Lower leg skin (tissue), 4 donors: ENCODE measurements at places on chromosomes 2 and 18. TPM values are rescaled to one million over a fixed set of nuclear protein-coding genes. Genes with fewer than 3 reads are reported as not detected.

- no peak for DNase-seq
Observed at GRCh38 chr2:211270257-211270656, 713.9 kb downstream of the CPS1 start.

RAPGEF4 gene
- total RNA-seq = 15.5 TPM

- peak; percentile 65 for DNase-seq
Observed at GRCh38 chr2:84919885-84920580, 14.6 kb downstream of the TMSB10 start.

DNA sequence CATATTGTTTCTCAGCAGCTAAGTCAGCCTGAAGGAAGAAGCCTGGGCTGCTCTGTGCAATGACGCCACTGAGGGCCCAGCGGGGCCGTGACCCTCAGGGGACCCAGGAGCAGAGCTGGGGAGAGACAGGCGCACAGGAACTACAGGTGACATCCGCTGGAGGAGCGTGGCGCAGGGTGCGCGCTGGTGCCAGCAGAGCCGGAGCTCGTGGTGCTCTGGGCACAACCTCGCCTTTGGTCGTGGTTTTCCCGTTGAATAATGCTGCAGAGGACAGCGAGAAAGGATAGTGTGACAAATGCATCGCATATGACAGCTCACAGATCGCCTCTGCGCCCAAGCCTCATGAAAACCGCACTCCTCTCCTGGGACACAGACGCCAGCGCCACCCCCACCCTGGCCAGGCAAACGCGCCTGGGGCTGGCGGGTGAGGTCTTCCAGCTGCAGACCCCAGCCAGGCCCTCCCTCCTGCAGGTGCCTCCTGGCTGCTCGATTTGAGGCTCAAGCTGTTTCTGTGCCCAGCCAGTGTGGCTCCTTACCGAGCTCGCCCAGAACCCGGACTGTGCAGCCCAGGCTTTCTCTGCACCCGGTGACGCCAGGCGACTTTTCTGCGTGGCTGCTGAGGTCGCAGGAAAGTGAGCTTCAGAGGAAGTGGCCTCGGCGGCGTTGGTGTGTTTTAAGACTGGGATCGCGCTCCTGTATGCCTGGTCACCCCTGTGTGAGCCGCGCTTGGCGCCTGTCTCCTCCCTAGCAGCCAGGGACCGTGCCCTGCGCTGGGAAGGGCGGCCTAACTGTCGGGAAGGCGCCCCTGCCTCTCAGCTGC, 583.1 kb upstream of the HS6ST1 start:
- no peak for DNase-seq

GPBAR1 gene
- 0.34 TPM for total RNA-seq

CAB39 gene
- total RNA-seq = 65.5 TPM

CHRND gene
- total RNA-seq = not detected

DNA sequence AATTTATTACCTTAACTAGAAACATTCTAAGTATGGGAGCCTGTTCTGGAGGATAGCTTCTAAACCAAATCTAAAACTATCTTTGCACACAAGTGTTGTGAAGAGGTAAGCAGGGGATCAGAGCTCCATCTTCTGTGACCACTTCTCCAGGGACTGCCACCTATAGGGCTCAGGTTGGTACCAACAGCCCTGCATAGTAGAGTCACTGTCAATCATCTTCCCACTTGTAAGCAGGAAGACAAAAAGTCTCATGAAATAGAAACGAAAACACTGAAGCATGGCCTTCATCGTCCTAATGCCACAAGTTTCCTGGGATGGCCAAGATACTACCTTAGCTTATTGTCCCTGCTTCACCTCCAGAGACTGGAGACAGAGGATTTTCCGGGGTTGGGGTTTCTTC, 43.8 kb downstream of the KANSL3 start:
- no peak for DNase-seq

GRCh38 chr2:232892843-232893242, 22.8 kb downstream of the SNORC start:
- peak; percentile 74 for DNase-seq

DNA sequence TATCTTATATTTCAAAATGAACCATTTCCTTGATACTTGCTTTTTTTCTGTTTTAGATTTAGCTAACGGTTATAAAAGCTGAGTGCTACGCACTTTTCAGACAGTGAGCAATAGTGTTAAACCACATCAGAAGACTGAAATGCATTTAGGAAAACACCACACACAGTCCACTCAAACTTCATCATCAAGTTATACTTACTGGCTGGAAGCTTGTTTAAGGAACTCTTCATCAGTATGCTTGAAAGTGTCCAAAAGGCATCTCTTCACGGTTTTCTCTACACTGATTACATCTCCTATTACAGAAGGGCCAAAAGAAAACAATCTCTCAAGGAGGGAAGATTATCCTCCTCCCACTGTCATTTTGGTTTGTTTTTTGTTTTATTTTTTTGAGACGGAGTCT, 19.7 kb downstream of the ILKAP start:
- DNase-seq = no peak

GRCh38 chr2:104690255-104690984, 163.5 kb upstream of the POU3F3 start:
- DNase-seq = peak; percentile 25

DNA sequence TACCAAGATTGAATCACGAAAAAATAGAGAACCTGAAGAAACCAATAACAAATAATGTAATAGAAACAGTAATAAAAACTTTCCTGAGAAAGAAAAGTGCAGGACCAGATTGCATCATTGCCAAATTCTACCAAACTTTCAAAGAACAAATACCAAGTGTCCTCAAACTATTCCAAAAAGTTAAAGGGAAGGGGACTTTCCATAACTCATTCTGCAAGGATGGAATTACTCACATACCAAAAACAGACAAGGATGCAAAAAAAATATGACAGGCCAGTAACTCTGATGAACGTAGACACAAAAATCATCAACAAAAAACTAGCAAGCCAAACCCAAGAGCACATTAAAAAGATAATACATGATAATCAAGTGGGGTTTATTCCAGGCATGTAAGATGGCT, 172.3 kb upstream of the SLC35G4 start:
- no peak for DNase-seq

DNA sequence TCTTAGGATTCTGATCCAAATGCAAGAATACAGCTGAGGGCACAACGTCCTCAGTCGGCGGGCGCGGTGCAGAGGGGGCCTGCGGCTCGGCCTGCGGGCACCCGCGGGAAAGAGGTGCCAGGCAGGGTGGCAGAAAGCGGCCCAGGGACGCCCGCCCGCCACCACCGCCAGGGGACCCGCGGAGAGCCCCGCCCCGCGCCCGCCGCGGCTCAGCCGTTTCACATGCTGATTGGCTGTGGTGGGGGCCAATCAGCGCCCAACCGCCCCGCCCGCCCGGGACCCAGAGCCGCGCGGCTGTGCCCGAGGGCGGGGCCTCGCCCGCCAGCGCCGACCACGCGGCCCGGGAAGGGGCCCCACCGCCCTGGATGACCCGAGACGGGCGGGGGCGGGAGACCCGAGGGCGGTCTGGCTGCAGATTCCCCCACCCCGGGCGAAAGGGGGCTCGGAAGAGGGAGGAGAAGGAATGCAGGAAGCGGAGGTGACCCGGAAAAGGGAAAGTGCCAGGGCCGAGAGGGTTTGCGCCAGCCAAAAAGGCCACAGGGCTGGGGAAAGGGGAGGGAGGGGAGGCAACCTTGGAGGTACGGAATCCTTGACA, 8.0 kb downstream of the IRS1 start:
- DNase-seq = peak; percentile 86

MYO3B gene
- 0.76 TPM for total RNA-seq

- no peak for DNase-seq
Observed at GRCh38 chr18:60092073-60092472, 192.3 kb downstream of the PMAIP1 start.

UGT1A3 gene
- 0.54 TPM for total RNA-seq

- no peak for DNase-seq
Observed at GRCh38 chr2:238502088-238502810, 75.5 kb downstream of the ASB1 start.

- peak; percentile 74 for DNase-seq
Observed at GRCh38 chr2:219058541-219059374, 2.0 kb downstream of the IHH start.

LBX2 gene
- total RNA-seq = 1.2 TPM

SPP2 gene
- total RNA-seq = not detected

DSG3 gene
- total RNA-seq = 124 TPM

DNA sequence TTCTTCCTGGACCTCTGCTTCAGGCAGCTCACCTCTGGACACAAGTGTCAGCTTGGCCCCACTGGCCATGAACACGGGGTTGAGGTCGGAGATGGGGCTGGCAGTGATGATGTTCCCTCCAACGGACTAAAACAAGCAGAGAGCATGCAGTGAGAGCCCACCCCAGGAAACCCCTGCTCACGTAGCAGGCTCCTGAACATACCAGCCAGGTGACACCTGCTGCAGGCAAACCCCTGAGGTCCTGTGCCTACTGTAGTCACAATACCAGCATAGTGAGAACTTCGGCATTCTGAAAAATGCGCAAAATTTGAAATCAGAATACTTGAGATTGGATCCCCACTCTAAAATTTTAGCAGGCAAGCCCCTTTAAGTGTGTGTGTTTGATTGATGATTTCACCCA, 32.9 kb downstream of the XDH start:
- DNase-seq = peak; percentile 56

PTPRN gene
- not detected for total RNA-seq

TET3 gene
- 52.8 TPM for total RNA-seq

DNA sequence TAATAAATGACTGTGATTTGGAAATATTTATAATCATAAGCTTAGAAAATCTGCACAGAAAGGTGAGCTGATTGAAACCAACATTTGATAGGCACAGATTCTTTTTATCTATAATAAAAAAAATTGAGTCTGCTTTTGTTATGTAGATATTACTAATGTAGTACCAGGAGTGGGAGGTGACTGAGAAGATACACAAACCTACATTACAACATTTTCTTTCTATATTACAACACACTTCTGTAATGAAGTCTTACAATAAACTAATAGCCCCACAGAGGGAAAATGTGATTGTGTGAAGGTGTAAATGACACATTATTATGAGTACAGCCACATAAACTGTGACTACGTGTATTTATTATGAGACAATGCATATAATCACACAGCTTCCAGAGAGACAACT, 241.6 kb downstream of the PIEZO2 start:
- DNase-seq = no peak

DNA sequence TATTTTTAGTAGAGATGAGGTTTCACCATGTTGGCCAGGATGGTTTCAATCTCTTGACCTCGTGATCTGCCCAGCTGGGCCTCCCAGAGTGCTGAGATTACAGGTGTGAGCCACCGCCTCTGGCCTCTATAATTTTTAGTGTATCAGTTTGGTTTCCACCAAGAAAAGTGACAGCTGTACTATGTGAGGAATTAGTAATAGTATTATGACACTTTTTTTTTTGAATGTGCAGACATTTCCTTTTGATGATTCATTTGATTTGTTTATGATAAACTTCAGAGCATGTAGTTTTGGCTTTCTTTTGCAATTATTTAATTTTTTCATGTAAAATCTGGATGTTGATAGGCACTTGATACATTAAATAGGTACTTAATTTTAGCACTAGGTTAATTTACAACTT, 61.5 kb downstream of the PTPN4 start:
- no peak for DNase-seq

DNA sequence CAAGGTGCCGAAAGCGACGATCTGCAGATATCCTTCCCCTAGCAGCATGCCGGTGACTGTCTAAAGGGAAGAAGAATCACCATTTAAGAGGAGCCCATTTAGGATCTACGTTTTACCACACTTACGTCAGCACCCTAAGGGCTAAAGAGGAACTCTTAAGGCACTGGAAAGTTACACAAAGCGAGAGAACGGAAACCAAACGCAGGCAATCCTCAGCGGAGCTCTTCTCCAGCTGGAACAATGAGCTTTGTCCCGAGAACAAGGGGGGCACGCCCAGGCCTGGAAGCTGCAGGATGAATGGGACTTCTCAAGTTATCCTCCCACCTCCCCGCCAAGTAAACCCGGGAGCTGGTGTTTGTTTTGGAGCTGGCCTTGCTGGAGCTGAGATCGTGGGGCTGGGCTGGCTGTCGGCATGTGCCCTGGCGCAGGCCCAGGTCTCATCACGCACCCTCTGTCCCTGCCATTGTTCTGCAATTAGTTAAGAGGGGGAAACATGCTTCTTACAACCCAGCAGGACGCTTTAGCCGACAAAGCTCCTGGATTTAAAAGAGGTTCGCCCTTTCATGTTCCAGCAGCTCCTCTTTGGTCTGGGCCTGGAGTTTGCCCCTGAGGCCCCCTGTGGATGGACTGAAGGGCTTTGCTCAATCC, 36.4 kb downstream of the PXDN start:
- peak; percentile 59 for DNase-seq

SPC25 gene
- total RNA-seq = 0.74 TPM

XDH gene
- 1.7 TPM for total RNA-seq

DNA sequence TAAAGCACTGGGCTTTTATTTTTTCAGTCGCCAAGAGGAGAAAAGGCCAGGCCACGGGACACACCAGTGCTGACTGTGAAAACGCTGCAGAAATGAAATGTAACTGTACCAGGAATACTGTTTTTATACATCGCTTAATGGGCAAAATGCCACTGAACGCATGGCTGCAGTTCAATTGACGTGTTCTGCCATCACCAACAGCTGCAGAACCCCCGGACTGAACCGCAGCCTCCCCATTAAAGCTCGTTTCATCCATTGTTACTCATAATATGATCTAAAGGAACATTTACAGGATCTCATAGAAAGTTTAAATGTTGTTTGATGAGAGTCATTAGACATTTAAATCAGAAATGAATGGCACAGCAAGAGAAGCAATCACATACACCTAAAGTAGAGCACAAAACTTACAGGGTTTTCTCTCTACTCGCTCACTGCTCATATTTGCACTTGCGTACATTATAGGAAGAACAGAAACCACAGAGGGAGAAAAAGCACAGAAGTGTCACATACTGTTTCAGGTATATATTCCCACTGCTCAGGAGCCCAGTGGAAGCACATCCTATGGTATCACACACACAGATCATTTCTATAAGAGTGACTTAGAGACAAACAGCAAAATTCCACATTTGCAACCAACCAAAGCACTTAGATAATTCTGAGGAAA, 35.3 kb downstream of the TCF4 start:
- no peak for DNase-seq

CTLA4 gene
- not detected for total RNA-seq
